ENCODE measurements at places on chromosomes 11 and 22. TPM values are rescaled to one million over a fixed set of nuclear protein-coding genes. Genes with fewer than 3 reads are reported as not detected.

KDM4D gene
- 0.40 TPM for total RNA-seq

ISX gene
- not detected for total RNA-seq

MTA2 gene
- total RNA-seq, result 28.2 TPM

GLYAT gene
- total RNA-seq, result 0.22 TPM

OR2AG1 gene
- total RNA-seq, result not detected

AQP11 gene
- total RNA-seq, result 0.91 TPM

SLC1A2 gene
- 2.0 TPM for total RNA-seq

LRRC74B gene
- not detected for total RNA-seq

CALCA gene
- total RNA-seq, result not detected

TUBA8 gene
- 247 TPM for total RNA-seq

MMP11 gene
- 25.3 TPM for total RNA-seq

HEPHL1 gene
- not detected for total RNA-seq

MIOX gene
- total RNA-seq, result not detected

APOL4 gene
- 5.0 TPM for total RNA-seq

DBX1 gene
- total RNA-seq, result not detected

DTX4 gene
- 1.7 TPM for total RNA-seq

PATE4 gene
- not detected for total RNA-seq

CYB561A3 gene
- total RNA-seq, result 14.2 TPM

KCTD14 gene
- total RNA-seq, result not detected

SCUBE1 gene
- total RNA-seq, result 0.24 TPM

All from Right ventricle myocardium superior (tissue), 1 donor.